ENCODE measurements at places on chromosomes 11 and 22.
A peak's percentile ranks its signal among the peaks of the same experiment; 100 is the strongest.

DNA sequence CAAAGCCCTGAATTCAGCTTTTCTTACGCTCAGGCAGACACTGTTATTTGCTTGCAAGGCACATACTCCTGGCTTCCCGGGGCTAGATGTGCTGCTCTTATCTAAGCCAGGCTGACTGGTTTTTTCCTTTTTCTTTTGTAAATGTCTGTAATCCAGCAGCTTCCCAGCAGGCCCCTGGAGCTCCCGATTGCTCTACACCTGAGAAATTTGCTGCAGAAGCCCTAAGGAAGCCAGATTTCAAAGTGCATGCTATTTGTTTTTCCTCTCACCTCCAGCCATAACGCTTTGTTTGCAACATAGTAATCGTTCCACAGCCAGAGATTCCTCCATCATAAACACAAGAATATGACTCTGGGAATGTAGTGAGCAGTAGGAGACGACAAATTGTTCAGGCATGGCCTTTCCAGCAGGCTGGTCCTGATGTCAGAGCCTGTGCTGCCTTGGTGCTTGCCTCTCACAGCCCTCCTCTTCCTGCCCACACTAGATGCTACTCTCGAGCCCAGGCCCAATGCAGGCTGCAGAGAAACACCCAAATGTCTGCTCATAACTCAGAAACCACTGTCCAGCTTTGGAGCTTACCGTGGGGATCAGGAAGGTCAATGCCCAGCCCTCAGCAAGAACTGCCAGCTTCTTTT, 54.7 kb upstream of the SLC6A5 start:
- no peak for DNase-seq

GRCh38 chr11:110076371-110076965, 16.7 kb upstream of the ZC3H12C start:
- DNase-seq: no peak

- no peak for DNase-seq
Observed at GRCh38 chr22:39984006-39984405, 10.7 kb upstream of the FAM83F start.

DNA sequence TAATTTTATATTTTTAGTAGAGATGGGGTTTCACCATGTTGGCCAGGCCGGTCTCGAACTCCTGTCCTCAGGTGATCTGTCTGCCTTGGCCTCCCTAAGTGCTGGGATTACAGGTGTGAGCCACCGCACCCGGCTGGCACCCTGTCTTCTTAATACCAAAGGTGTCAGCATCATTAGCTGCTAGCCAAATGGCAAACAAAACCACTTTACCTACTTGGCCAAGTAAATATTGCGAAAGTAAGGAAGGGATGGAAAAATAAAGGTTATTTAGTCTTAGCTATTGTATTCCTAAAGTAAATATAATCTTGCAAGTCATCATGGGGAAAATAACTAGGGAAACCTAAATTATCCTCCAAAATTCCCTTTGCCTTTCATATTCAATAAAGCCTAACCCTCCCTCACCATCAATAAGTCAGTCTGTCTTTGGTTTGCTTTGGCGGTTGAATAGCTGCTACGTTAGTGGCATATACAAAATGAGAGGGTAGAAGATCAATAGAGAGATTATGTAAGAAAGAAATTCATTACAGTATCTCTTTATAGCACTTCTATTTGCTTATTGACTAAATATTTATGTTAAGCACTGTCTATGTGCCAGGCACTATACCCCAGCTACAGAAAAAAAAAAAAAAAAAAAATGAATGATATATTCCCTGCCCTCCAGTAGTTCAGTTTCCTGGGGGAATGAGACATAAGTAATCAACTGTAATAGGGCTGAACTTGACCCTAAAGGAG, 40.2 kb upstream of the CFAP300 start:
- no peak for DNase-seq

GRCh38 chr11:8757533-8757932, 74.9 kb downstream of the RPL27A start:
- no peak for DNase-seq

GRCh38 chr11:93655047-93655446, 6.4 kb upstream of the CEP295 start:
- DNase-seq: no peak

DNA sequence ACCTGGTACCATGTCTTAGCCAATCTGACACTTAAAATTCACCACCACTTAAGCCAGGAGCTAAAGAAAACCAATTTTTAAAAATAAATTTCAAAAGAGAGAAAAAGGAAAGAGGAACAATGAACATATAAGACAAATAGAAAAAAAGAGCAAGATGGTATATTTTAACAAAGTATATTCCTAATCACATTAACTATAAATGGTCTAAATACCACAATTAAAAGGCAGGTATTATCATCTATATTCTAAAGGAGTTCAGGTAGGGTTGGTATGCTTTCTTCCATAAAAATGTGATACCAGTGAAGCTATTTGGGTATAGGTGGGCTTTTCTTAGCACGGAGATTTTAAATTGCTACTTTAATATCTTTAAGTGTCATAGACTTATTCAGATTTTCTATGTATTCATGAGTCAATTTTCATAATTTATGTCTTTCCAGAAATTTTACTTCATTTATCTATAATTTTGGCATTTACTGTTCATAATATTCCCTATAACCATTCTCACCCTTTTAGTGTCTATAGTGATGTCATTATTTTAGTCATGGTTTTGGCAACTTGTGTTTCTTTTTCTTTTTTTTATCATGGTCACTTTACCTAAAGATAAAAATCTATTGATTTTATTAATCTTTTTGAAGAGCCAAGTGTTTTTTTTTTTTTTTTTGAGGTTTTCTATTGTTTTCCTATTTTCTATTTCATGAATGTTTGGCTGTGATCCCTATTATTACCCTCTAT, 56.5 kb upstream of the IGLL5 start:
- DNase-seq: no peak

DNA sequence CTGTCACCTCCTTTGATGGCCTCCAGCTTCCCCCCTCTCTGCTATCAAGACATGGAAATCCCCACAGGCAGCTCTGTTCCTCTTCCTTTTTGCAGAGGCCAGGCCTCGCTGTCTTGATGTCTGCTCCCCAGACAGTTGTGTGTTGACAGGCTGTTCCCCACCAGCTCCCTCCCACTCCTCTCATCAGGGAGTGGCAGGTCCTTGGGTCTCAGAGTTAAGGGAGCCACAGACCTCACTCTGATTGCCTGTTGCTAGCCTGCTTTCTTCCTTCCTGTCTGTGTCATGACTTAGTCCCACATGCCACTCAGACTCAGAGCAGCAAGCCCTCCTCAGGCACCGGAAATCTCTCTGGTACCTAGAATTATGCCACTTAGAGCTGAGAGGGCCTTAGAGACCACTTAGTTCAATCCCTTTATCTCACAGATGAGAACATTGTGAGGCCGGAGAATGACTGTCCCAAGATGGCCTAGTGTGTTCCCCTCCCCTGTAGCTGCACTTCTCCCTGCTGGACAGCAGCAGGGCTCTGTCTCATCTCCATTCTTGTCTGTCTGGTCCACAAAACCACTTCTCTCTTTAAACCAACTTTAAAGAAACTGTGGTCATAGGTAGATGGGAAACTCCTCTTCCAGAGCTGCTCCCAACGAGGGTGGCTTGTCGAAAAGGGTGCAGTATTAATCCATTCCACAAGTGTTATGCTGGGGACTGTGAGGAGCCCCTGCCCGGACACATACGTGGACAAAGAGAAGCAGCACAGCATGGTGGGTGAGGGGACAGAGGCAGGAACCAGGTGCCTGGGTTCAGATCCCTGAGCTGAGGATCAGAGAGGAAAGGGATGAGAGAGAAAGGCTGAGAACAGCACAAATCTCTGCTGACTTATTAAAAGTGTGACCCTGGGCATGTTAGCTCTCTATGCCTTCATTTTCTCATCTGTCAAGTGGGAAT, 4.2 kb downstream of the AMPD3 start:
- DNase-seq: no peak

DNA sequence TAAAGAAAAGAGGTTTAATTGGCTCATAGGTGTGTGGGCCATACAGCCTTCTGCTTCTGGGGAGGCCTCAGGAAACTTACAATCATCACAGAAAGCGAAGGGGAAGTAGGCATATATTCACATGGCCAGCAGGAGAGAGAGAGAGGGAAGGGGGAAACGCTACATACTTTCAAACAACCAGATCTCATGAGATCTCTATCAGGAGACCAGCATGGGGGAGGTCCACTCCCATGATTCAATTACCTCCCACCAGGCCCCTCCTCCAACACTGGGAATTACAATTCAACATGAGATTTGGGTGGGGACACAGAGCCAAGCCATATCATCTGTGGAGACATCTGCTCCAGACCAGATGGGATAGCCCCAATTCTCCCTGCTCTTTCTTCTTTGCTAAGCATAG, 866.0 kb downstream of the BRD1 start:
- DNase-seq: no peak

DNA sequence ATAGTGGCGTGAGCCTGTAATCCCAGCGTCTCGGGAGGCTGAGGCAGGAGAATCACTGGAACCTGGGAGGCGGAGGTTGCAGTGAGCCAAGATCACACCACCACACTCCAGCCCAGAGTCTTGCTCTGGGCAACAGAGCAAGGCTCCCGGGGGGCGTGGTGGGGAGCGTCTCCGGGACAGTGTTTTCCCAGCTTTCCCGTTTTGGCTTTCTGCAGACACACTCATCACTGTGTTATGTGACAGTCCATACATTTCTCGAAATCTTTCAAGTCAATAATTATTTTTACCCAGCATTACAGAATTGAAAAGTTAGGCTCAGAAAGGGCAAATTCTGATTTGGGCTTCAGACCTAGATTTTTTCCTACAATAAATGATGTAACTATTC, 31.7 kb downstream of the NEAT1 start:
- DNase-seq: no peak

DNA sequence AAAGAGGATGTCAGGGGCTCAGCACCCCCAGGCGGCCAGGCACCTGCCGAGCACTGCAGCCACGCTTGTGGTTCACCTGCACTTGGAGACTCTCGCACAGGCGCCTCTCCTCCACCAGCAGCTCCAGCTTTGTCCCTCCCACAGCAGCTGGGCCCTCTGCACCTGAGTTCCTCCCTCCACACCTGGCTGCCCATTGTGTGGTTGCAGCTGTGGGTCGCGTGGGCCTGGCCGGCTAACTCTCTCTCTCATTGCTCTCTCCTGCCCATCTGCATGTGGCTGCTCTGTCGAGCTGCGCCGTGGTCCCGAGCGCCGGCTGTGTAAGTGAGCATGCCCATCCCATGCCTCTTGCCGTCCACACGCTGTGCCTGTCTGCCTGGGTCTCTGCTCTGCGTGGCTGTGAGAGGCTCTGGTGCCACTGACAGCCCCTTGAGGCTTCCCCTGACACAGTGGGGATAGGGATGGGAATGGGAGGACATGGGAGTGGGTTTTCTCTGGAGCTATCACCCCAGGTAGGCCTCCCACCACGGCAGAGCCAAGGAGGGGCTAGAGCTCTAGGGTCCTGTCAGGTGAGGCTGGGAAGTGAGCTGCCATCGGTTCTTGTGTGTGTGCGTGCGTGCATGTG, 8.5 kb upstream of the ACR start:
- peak; percentile 21 for DNase-seq

DNA sequence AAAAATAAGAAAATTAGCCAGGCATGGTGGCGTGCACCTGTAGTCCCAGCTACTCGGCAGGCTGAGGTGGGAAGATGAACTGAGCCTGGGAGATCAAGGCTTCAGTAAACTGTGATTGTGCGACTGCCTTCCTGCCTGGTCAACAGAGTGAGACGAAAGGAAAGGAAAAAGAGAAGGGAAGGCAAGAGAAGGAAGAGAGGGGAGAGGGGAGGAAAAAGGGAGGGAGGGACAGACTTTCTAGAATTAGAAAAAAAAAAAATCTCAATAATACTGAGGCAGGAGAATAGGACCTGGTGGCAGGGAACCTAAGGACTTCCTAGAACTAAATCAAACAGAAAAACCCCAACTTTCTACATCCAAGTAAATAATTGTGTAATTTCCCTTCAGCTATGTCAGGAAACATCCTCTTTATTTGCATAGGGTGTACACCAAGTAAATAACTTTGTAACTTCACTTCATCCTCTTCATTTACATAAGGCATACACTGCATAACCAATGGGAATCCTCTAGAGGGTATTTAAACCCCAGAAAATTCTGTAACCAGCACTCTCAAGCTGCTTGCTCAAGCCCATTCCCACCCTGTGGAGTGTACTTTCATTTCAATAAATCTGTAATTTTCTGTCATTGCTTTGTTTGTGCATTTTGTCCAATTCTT, 8.7 kb downstream of the SBF2 start:
- no peak for DNase-seq

GRCh38 chr22:29039148-29039547, 22.5 kb downstream of the C22orf31 start:
- DNase-seq: no peak

- DNase-seq: no peak
Observed at GRCh38 chr22:40411506-40411861, 41.1 kb downstream of the SGSM3 start.

DNA sequence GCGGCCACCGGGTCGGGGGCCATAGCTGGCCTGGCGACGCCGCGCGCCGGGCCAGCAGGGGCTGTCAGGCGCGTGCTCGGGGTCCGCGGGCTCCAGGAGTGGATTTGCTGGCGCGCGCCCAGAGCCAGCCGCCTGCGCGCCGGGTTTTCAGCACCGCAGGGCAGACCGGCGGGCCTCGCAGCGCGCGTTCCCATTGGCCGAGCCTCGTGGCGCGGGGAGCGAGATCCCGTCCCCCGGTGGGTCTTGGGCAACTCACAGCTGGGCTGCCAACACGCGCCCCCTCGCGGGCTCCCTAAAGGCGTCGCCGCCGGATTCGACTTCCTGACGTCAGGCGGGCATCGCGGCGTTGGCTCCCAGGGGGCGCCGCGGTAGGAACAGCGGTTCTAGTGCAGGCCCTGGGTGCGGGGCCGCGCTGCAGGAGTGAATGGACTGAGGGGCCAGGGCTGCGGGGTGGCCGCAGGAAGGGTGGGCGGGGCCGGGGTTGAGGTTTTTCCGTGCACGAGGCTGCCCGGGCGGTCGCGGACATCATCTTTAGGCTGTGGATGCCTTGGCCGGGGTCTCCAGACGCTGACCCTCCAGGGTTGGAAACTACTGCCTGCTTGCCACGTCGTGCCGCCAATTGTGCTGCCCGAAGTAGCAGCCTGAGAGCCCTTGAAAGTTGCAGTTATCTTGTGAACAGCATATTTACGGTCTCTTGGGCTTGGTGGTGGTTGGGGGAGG, at the start of gene FADS1:
Gene FADS1 (minus strand): TSS at position 268 of the 720 bp plus-strand sequence. CDS start 74 bp downstream, at position 194.
- DNase-seq: peak; percentile 97

GRCh38 chr11:34175284-34176019, 70.0 kb downstream of the NAT10 start:
- DNase-seq: no peak

GRCh38 chr11:62816557-62816956, 11.3 kb upstream of the NXF1 start:
- DNase-seq: no peak

Data from NCI-H1105 treated with DMSO at 0.1 percent for 48 hours (cell line).